ENCODE measurements at places on chromosomes 1 and 21. TPM values are rescaled to one million over a fixed set of nuclear protein-coding genes. Genes with fewer than 3 reads are reported as not detected.

GRCh38 chr1:168368131-168368530 lies 87.5 kb downstream of the TBX19 start:
- H3K36me3 ChIP-seq, result no peaks in the 10 kb centered on the region
- no peaks in the 10 kb centered on the region for H3K4me1 ChIP-seq
- no peak for DNase-seq
- no peak overlapping the region for H3K4me3 ChIP-seq
- no peaks in the 10 kb centered on the region for H3K27me3 ChIP-seq

GRCh38 chr1:226678251-226678650 lies 60.8 kb downstream of the ITPKB start:
- H3K4me1 ChIP-seq, result peaks cover 40% of the 10 kb centered on the region
- no peak for DNase-seq
- H3K4me3 ChIP-seq, result no peak overlapping the region
- no peak overlapping the region for H3K27ac ChIP-seq
- no peaks in the 10 kb centered on the region for H3K36me3 ChIP-seq

DNA sequence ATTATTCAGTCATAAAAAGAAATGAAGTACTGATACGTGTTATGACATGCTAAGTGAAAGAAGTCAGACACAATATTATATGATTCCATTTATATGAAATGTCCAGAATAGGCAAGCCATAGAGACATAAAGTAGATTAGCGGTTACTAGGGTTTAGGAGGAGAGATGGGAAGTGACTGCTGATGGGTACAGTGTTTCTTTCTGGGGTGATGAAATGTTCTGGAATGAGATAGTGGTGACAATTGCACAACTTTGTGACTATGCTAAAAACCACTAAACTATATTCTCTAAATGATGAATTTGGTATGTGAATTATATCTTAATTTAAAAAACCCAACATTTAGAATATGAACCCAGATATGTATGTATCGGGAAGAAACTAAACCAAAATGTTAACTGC lies 27.6 kb downstream of the IPP start:
- no peaks in the 10 kb centered on the region for H3K36me3 ChIP-seq
- H3K27ac ChIP-seq, result no peak overlapping the region
- no peaks in the 10 kb centered on the region for H3K4me1 ChIP-seq
- H3K27me3 ChIP-seq, result no peaks in the 10 kb centered on the region
- H3K4me3 ChIP-seq, result no peak overlapping the region

DNA sequence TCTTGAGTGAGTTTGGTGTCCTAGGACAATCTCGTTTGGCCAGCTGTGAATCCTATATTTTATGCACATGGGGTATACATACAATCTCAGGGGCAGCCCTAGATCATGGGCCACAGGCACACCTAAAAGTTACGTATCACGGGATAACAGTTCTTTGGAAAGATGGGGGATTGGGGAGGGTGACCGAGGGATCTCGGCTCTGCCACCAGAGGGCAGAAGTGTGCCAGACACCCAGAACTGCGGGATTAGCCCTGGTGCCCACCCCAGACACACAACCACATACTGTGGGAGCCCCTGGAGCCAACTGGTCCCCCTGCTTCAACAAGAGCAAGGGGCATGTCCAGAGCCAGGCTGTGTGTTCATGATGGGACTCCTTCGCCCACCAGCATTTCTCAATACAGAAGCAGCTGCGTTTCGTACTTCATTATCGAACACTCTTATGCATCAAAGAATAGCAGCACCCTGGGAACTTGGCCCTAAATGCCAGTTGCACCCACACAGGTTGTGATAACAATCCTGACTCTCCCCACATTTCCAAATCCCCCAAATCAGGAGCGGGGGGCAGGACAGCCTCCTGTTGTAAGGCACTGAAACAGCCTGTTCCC lies 37.4 kb downstream of the TMCO4 start:
- no peak overlapping the region for H3K27ac ChIP-seq
- no peak overlapping the region for H3K4me3 ChIP-seq
- H3K36me3 ChIP-seq, result no peaks in the 10 kb centered on the region
- peak; percentile 68 for DNase-seq
- H3K27me3 ChIP-seq, result no peaks in the 10 kb centered on the region

GRCh38 chr1:173451981-173452380 lies 25.2 kb upstream of the PRDX6 start:
- peaks cover 8% of the 10 kb centered on the region for H3K4me1 ChIP-seq
- H3K27me3 ChIP-seq, result no peaks in the 10 kb centered on the region
- H3K36me3 ChIP-seq, result peaks cover 11% of the 10 kb centered on the region
- H3K27ac ChIP-seq, result no peak overlapping the region
- no peak overlapping the region for H3K4me3 ChIP-seq

GRCh38 chr1:204475656-204476432 lies 18.8 kb downstream of the PIK3C2B start:
- H3K4me1 ChIP-seq, result peaks cover 19% of the 10 kb centered on the region
- no peaks in the 10 kb centered on the region for H3K36me3 ChIP-seq
- DNase-seq, result no peak
- H3K27me3 ChIP-seq, result no peaks in the 10 kb centered on the region
- no peak overlapping the region for H3K4me3 ChIP-seq

DNA sequence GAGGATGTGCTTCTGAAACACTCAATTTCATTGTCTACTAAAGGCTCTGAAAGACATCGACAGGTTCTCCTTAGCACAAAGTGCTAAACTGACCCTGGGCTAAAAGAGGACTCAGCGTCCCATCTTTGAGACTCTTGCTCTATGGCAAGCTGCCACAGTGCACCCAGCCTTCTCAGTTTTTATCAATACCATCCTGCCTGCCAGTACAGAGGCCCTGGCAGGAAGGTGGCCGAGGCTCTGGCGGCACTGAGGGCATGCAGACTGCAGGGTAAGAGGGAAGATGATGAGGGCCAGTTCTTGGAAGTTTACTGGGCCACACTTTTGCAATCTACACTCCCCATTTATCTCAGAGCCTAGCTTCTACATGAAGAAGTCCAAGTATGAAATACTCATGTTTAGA lies 5.3 kb downstream of the OLFML2B start:
- H3K27ac ChIP-seq, result no peak overlapping the region
- no peak for DNase-seq
- peaks cover 14% of the 10 kb centered on the region for H3K4me1 ChIP-seq

DNA sequence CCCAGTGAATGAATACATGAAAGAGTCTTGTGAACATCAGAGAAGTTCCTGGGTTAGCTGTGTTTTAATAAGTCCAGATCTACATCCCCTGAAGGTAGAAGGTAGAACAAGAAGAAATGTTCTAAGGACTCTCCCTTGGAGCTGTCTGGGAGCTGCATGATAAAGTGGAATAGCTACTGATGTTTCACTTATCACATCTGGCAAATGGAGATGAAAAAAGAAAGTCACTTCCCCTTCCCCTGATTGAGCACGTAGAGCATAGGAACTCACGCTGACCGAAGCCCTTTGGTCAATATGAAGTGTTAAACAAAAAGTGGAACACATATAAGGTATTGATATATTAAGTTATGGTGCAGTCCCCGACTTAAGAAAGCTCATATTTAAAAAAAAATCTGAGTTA lies 53.2 kb upstream of the PARP1 start:
- no peaks in the 10 kb centered on the region for H3K27me3 ChIP-seq
- peaks cover 3% of the 10 kb centered on the region for H3K4me1 ChIP-seq
- H3K27ac ChIP-seq, result no peak overlapping the region
- H3K4me3 ChIP-seq, result no peak overlapping the region
- DNase-seq, result no peak

The STUM gene
- total RNA-seq, result 0.19 TPM

DNA sequence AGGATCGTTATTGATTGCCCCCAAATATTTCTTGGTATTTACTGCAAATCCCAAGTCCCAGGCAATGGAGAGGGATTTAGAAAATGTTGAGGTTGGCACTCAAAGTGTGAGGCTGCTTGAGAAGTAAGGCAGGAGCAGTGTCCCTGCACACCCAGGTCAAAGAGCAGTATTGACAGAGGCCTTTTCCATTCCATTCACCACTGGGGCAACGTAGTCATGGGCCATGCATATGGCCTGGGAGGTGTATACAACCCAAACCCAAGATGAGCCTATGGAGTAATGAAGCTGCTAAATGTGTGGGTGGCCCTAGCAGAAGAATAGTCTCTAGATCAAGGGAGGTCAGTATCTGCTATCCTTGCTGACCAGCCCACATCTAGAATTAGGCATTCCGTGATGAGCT lies 245.6 kb downstream of the FOXD2 start:
- no peaks in the 10 kb centered on the region for H3K36me3 ChIP-seq
- no peak for DNase-seq
- H3K4me1 ChIP-seq, result peaks cover 46% of the 10 kb centered on the region
- H3K27me3 ChIP-seq, result no peaks in the 10 kb centered on the region

GRCh38 chr1:68178821-68179490 lies 53.4 kb downstream of the WLS start:
- no peak for DNase-seq
- peaks cover 23% of the 10 kb centered on the region for H3K4me1 ChIP-seq
- peaks cover 3% of the 10 kb centered on the region for H3K36me3 ChIP-seq
- H3K27ac ChIP-seq, result no peak overlapping the region

DNA sequence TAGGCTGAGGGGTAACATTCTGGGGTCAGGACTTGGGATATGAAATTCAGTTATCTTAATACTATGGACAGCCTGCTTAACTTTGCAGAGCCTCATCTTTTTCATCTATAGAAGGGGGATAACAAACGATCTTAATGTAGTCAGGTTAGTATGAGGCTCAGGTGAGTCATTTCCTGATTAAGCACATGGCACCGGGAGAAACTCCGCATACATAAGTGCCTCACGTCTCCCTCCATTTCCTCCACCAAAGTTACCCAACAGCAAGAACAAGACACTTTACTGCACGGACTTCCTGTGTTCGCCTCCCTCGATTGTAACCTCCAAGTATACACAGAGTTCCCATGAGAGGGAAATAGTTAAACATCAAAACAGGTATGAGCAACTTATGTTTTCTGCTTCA lies 112.7 kb upstream of the COA6 start:
- no peaks in the 10 kb centered on the region for H3K4me1 ChIP-seq
- no peak overlapping the region for H3K4me3 ChIP-seq
- no peak overlapping the region for H3K27ac ChIP-seq
- H3K36me3 ChIP-seq, result no peaks in the 10 kb centered on the region
- no peaks in the 10 kb centered on the region for H3K27me3 ChIP-seq

GRCh38 chr1:111199881-111200801 lies at the start of gene DENND2D:
Gene DENND2D (minus strand): TSS chr1:111200646. CDS start chr1:111200459, 187 bp downstream.
- DNase-seq, result no peak
- no peaks in the 10 kb centered on the region for H3K36me3 ChIP-seq
- H3K4me3 ChIP-seq, result no peak within 1 kb of the TSS
- H3K4me1 ChIP-seq, result no peaks in the 10 kb centered on the region
- H3K27ac ChIP-seq, result no peak within 1 kb of the TSS

GRCh38 chr1:165858364-165858823 lies 31.0 kb downstream of the UCK2 start:
- H3K27me3 ChIP-seq, result no peaks in the 10 kb centered on the region
- peaks cover 36% of the 10 kb centered on the region for H3K4me1 ChIP-seq
- no peaks in the 10 kb centered on the region for H3K36me3 ChIP-seq
- no peak for DNase-seq
- no peak overlapping the region for H3K27ac ChIP-seq

- no peak for DNase-seq
- H3K4me3 ChIP-seq, result no peak overlapping the region
- H3K27ac ChIP-seq, result no peak overlapping the region
- H3K4me1 ChIP-seq, result peaks cover 7% of the 10 kb centered on the region
- no peaks in the 10 kb centered on the region for H3K36me3 ChIP-seq
- no peaks in the 10 kb centered on the region for H3K27me3 ChIP-seq
Observed at GRCh38 chr1:195851804-195852203, 756.4 kb downstream of the KCNT2 start.

DNA sequence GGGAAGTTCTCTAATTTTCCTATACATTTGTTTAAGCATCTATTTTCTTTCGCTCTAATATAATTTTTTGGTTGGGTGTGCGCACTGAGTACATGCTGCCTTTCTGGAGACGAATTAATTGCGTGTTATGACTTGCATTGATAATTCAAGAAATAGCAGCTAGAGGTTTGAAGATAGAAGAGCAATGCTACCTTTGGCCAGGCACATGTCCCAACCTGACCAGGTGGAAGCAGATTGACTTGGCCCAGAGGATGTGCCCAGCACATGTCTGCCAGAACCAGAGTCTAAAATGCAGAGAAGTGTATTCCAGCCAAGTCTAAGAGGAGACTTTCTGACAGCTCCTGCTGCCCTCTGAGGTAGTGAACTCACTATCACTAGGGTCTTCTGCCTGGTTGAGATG lies 114.3 kb downstream of the SLC35F3 start:
- no peak for DNase-seq
- H3K27ac ChIP-seq, result no peak overlapping the region
- no peaks in the 10 kb centered on the region for H3K27me3 ChIP-seq
- no peaks in the 10 kb centered on the region for H3K4me1 ChIP-seq
- H3K36me3 ChIP-seq, result no peaks in the 10 kb centered on the region

GRCh38 chr21:36111238-36111637 lies 23.6 kb upstream of the CBR3 start:
- H3K27me3 ChIP-seq, result no peaks in the 10 kb centered on the region
- H3K4me3 ChIP-seq, result no peak overlapping the region

- H3K27me3 ChIP-seq, result no peaks in the 10 kb centered on the region
- no peak overlapping the region for H3K27ac ChIP-seq
- no peak for DNase-seq
- no peak overlapping the region for H3K4me3 ChIP-seq
- H3K4me1 ChIP-seq, result no peaks in the 10 kb centered on the region
Observed at GRCh38 chr21:46368533-46369285, 44.8 kb downstream of the PCNT start.

DNA sequence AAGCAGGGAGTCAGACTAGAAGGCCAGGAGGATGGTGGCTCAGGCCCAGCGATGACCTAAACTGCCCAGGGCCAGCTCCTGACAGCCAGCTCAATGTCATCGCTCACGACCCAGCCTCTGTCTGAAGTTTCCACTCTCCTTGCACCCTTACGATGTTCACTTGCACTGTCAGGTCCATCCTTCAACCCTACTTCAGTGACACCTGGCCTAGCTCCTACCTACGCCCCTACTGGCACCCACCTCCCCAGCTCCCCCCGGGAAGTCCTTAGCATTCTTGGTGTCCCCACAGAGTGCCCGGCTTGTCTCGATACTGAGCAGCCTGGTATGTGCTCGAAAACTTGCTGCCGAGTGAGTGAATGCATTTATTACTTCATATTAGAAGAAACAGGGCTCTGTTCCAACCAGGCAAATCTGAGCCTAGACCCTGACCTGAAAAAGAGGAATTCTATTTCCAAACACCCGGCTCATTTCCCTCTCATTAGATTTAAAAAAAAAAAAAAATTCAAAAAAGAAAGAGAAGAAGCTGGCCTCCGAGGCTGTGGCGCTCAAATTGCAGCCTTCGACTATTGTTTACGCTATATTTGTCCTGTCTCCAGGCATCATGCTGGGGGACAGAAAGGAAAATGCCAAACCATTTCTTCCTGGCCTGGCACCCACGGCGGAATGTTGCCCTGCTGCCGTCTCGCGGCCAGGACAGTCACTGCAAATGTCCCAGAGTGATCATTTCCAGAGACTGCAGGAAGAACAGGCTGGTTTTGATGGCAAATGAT lies 29.8 kb upstream of the LRRC38 start:
- H3K4me1 ChIP-seq, result peaks cover 9% of the 10 kb centered on the region
- no peak overlapping the region for H3K4me3 ChIP-seq
- peak; percentile 50 for DNase-seq
- no peaks in the 10 kb centered on the region for H3K36me3 ChIP-seq
- no peak overlapping the region for H3K27ac ChIP-seq

GRCh38 chr1:240496941-240497340 lies 115.0 kb downstream of the GREM2 start:
- H3K4me1 ChIP-seq, result no peaks in the 10 kb centered on the region
- H3K36me3 ChIP-seq, result no peaks in the 10 kb centered on the region
- H3K27ac ChIP-seq, result no peak overlapping the region
- peaks cover 21% of the 10 kb centered on the region for H3K27me3 ChIP-seq
- no peak overlapping the region for H3K4me3 ChIP-seq
- no peak for DNase-seq

The LPAR3 gene
- 2.4 TPM for total RNA-seq

- H3K27ac ChIP-seq, result no peak overlapping the region
- DNase-seq, result no peak
- H3K4me3 ChIP-seq, result no peak overlapping the region
- H3K27me3 ChIP-seq, result no peaks in the 10 kb centered on the region
Observed at GRCh38 chr21:39854572-39854971, 12.7 kb upstream of the PCP4 start.

The OR14A2 gene
- not detected for total RNA-seq
